Caco-2 (cell line): ENCODE measurements at places on chromosomes 4 and X.
A peak's percentile ranks its signal among the peaks of the same experiment; 100 is the strongest.

- peak; percentile 64 for DNase-seq
Measured at GRCh38 chr4:153152501-153153338, 51.5 kb upstream of the TRIM2 start.

GRCh38 chr4:125003840-125004239 is 291.3 kb upstream of the ANKRD50 start:
- DNase-seq: no peak

GRCh38 chrX:40444133-40444532 is 136.6 kb upstream of the ATP6AP2 start:
- DNase-seq: no peak

DNA sequence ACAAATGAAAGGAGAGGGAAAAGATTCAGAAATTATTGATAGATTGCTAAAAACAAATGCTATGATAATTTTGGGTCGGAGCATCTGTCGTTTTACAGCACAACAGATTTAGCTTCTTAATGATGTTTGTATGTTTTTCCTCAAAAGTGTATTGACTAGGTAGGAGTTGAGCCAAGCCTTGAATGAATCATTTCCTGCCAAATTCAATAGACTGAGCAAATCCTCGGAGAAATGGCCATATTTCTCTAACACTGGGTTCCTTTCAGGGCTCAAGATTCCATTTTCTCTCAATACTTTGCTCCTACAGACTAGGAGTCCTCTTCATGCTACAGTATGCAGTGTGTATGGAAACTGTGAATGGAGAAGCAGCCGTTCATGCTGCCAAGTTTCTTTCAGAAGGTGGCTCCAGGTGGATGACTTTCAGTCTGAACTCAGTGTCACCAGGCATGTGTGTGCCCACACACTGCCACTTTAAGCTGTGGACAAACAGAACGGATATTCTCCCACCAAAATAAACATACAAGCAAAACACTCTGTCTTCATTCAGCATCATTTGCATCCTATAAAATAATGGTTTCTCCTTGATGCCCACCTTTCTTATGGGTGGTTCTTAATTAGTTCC is 146.0 kb downstream of the TBL1X start:
- DNase-seq: no peak

- no peak for DNase-seq
Measured at GRCh38 chr4:19614171-19614570, 637.5 kb upstream of the SLIT2 start.

GRCh38 chrX:153061732-153062131 is 5.5 kb downstream of the PNMA3 start:
- no peak for DNase-seq

DNA sequence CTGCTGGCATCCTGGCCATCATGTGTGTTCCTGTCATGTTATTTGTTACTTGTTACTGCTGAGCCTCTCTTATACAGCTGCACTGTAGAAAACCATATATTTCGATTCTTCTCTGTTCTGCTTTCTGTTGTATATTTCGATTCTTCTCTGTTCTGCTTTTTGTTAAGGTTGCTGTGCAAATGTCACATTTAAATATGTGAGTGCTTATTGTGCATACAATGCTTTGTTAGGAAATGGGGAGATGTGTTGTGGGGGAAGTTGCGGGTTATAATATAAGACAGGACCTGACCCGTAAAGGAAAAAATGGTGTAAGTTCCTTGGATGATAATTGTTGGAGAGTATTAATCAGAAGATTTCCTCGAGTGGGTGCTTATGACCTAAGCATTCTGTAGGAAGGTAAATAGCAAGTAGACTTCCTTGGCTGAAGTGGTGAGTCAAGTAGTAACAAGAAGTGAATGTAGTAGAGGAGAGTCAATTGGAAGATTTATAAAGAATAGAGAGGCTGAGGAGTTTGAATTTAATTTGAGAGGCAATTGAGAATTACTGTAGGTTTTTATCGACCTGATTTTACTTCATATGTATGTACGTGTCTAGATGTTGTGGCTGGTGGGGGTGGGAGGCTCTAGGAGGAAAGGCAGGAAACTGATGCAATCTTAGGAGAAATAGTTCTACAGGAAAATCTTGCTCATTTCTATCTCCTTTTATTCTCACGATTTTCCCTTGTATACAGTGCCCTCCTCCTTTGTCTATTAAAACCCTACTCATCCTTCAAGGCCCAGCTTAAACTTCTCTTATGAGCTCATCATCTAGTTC is 8.5 kb downstream of the OGT start:
- no peak for DNase-seq

DNA sequence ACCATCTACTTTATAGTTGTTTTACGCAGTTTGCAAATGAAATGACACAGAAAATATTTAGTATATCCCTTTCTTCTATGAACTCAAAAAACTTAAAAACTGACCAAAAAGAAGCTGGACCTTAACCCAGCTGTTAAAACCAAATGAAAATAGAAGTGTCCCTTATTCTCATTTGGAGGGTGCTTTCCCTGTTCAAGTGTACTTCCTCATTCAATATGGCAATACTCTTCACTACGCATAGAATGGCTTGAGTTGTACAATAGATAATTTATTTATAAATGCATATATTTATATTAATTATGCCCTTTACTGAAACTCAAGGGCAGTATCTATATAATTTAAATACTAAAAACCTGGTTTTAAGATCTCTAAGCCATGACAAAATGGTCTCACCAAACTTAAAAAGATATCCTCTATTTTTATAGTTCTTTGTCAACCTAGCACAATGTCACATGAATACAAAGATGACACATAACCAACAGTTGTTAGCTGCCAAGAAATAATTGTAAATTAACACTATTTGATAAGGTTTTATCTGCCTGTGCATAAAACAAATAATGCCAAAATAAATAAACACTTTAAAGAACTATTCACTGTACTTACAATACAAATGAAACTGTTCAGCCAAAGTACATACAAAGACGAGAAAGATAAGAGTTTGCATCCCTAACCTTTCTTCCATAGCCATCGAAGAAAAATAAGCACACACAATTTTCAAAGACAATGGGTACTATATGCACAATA is 25.2 kb downstream of the YTHDC1 start:
- no peak for DNase-seq

GRCh38 chr4:172680691-172681090 is 487.9 kb upstream of the GALNT7 start:
- no peak for DNase-seq

DNA sequence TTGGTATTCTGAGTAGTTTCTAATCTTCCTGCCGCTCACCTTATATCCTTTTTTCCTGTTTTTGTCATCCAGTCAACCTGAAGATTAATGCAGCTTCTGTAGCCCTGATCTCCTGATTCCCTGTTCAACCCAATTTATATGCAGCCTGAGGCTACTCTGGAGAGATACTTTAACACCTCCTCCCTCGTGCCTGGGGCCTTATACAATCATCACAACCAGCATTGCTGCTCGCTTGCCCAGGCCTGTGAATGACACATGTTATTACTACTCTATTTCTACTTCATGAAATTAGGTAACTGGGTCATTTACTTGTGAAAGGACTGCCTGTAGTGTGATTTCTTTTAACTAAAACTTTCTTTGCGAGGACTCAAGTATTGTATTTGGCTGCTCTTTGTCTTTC is 33.7 kb upstream of the WDR17 start:
- no peak for DNase-seq

GRCh38 chr4:110920990-110921389 is 298.1 kb upstream of the PITX2 start:
- DNase-seq: no peak

- DNase-seq: no peak
Measured at GRCh38 chr4:150368667-150369066, 213.3 kb upstream of the MAB21L2 start.

GRCh38 chr4:152947311-152947710 is 11.2 kb downstream of the FHDC1 start:
- no peak for DNase-seq

DNA sequence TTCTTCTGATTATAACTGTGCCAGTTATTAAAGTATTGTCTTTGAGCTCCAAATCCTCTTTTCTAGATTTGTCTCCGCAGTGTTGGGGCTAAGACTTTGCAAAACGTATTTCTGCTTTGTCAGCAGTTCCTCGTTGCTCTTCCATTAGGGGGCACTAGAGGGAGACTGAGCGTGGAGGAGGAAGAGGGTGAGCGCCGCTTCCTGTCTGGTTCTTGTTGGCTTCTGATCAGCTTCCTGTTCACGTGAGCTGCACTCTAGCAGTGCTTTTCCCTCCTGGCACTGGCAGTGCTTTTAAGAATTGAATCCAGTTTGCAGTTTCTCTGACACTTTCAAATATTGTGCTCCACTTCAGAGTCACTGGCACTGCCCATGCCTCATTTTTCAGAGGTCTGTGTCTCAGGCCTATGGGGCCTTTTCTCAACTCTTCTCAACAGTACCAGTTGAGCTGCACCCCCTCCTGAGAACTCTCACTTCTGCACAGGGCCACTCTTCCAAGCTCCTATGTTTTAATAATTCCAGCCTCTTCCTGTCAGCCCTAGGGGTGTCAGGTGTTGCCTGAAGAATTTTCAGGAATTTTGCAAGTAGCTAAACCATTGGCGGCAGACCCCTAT is 54.4 kb upstream of the LCORL start:
- peak; percentile 36 for DNase-seq

- DNase-seq: no peak
Measured at GRCh38 chr4:44646151-44646550, 5.3 kb downstream of the YIPF7 start.

DNA sequence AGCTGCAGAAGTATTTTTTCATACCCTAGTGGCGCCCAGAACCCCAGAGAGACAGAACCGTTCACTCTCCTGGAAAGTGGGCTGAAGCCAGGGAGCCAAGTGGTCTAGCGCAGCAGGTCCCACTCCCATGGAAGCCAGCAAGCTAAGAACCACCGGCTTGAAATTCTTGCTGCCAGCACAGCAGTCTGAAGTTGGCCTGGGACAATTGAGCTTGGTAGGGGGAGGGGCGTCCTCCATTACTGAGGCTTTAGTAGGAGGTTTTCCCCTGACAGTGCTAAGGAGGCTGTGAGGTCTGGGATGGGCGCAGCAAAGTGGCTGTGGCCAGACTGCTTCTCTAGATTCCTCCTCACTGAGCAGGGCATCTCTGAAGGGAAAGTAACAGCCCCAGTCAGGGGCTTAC is 84.5 kb upstream of the ATXN3L start:
- DNase-seq: no peak

DNA sequence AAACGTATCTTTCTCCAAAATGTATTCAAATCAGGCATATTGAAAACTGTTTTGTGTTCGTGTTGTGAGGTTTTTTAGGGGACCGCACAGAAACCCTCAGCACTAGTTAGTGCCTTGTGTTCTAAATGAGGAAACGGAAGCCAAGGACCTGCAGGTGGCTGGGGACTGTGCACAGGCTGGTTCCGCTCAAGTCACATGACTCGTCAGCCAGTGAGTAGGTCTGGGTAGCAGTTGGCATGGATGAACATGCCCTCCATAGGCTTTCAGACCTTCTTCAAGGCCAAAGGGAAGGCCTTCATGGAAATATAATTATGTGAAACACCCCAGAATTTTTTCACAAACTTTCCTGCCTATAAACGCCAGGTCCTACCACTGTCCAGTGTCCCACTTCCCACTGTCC is 1.3 kb upstream of the F11 start:
- DNase-seq: no peak

DNA sequence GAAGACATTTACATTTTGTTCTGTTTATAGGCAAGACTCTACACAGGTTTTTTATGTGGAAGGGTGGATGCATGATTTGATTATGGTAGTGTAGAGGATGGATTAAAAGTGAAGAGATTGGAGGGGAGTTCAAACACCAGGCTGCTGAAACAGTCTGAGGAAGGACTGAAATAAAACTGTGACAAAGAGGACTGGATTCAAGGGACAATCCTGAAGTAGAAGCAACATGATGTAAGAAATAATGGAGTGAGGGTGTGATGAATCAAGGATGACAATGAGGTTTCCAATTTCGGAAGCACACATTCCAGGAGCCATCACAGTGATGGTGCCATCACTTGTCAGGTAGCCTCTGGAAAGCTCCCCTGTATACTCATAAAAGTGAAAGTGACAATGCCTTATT is 103.5 kb downstream of the SYNPO2 start:
- no peak for DNase-seq

DNA sequence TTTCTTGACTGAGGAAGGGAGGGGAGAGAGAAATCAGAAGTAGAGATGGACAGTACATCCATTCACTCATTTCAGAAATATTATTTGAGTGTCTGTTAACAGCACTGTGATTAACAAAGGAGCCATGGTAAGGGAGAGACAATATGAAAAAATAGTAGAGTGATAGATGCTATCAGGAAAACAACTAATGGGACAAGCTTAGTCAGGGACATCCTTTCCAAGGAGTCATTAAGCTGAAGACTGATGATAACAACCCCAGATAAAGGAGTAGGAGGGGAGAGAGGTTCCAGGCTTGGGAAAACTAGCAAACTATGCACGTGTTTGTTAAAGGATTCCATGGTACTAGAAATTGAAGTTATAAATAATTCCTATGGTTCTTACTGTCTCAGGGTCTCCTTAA is 122.2 kb downstream of the CBR4 start:
- no peak for DNase-seq

GRCh38 chr4:177322266-177322665 is 12.6 kb downstream of the NEIL3 start:
- no peak for DNase-seq

DNA sequence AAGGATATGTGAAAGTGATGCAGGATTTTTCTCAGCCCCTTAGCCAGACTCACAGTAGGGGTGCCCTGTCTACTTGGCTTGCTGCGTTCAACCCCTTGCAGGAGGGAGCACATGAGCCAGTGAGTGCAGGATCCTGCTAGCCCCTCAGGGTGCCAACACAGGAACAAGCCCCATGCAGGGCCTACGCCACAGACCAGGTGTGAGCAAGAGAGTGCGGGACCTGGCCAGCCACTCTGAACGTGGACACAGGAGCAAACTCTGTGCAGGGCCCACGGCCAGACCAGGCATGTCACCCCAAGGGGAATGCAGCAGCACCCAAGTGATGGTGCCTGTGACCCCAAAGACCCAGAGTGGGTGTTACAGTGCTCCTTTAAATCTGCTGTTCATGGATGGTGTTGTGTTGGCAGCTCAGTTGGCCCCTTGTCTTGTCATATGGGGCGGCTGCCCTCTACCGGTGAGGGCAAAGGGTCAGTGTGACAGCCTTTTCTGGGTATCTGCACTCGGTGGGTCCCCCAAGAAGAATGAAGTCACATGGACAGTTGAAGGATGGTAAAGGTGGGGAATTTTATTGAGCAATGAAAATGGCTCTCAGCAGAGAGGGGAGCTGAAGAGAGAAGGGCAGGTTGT is 188.4 kb upstream of the MAOA start:
- no peak for DNase-seq

GRCh38 chr4:182536221-182536811 is 293.1 kb downstream of the TENM3 start:
- DNase-seq: no peak

GRCh38 chr4:157576671-157577217 is 356.2 kb downstream of the GRIA2 start:
- no peak for DNase-seq

GRCh38 chr4:2786794-2787229 is 6.1 kb upstream of the SH3BP2 start:
- no peak for DNase-seq

DNA sequence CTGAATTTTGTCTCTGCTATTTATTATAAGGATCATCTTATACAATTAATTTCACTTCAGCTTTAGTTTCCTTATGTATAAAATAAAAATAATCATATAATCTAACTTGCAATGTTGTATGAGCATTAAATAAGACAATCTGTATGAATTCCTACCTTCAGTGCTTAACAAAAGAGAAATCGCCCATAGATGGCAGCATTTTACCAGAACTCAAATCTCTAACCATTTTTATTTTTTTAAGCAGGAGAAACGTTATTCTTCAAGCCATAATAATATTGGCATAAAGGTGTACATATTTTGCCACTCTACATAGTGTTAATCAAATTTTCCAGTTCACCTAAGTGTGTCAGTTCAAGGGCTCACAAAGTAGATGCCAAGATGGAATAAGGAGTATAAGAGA is 78.8 kb downstream of the TMEM47 start:
- no peak for DNase-seq
